ENCODE measurements at places on chromosomes 4 and X.

DNA sequence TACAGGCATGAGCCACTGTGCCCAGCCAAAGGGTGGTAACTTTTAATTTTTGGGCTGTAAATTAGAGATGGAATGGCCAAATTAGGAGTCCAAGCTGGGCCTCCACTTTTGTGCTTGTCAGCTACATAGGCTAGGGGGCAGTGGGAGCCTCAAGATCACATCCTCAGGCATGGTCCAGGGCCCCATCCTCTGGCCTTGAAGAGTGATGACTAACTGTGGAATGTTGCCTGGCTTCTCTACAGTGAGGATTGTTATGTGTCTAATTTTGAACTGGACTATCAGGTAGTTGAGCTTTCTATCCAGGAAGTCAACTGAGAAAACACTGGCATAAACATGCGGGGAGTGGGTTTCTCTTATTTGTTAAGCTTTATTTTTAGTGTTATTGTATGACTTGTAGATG, 33.0 kb downstream of the CCNG2 start:
- no peak for DNase-seq

GRCh38 chrX:70477734-70478075, 33.1 kb downstream of the DLG3 start:
- DNase-seq, result no peak

- DNase-seq, result no peak
These were observed 222.4 kb upstream of the VCX start for GRCh38 chrX:7620560-7620959.

DNA sequence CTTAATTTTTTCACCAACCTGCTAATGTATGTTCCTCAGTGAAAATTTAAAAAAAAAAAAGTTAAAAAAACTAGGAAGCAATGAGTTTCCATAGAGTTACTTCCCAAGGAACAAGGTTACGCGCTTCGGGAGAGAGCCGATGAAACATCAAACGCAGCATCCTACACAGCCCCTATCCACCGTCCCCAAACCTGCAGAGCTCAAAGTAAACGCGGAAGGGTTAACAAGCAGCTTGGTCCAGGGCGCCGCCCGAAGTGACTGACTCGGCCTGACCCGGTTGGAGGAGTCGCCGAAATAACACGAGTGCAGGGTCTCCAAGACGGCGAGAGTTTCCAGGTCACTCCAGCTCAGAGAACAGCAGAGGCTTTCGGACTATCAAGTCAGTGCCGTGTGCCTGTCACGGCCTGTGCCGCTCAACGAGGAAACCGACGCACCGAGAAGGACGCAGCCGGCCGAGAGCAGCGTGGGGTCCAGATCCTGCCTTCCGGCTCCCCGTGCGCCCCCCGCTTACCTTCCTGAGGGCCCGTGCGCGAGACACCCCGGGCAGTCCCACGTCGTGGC, 512 bp downstream of the NOP14 start:
- no peak for DNase-seq

- no peak for DNase-seq
These were observed 71.7 kb upstream of the DRD5 start for GRCh38 chr4:9709724-9710123.

- DNase-seq, result no peak
These were observed 7.2 kb downstream of the FAM53A start for GRCh38 chr4:1676605-1677525.

DNA sequence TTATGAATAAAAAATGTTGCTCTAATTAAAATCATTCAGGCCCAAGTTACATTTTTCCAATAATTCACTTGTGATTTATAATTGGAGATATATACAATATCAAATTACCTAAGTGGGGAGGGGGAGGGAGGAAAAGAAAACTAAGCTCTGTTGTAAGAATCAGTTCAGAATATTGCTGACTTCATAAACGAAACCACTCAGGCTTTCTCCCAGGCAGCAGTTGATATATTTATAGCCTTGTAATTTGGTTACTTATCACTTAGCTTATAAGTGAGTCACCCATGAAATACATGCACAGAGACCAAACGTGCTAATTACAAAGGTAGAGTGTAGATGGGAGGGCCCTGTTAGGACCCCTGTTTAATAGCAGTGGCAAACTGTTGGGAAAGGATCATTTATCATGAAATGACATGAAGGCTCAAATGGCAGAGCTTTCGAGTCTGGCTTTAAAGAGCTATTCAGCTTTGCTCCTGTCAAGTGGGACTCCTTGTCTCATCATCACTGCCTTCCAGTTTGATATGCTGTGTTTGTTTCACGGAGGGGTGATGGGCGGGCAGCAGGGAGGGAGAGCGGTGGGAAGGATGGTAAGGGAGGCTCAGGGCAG, 105.6 kb upstream of the PGRMC2 start:
- DNase-seq, result no peak

- DNase-seq, result no peak
These were observed 44.6 kb upstream of the FGFBP2 start for GRCh38 chr4:16007471-16008095.

DNA sequence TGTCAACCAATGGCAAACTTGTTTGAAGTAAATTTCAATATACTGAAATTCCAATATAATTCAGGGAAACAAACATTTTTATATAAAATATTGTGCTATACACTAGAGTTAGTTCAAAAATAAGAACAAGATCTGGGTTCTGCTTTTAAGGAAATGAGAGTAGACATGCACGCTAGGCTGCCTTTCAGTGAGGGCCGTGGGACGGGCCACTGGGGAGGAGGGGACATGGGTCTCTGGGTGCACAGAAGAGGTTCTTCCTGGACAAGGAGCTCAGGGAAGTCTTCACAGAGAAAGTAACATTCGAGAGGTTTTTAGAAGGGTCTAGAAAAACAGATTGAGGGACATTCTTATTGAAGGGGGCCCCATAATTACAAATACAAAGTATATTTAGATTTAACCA, 64.4 kb downstream of the SHROOM3 start:
- no peak for DNase-seq

GRCh38 chrX:133789829-133790228, 195.6 kb downstream of the GPC3 start:
- DNase-seq, result no peak

DNA sequence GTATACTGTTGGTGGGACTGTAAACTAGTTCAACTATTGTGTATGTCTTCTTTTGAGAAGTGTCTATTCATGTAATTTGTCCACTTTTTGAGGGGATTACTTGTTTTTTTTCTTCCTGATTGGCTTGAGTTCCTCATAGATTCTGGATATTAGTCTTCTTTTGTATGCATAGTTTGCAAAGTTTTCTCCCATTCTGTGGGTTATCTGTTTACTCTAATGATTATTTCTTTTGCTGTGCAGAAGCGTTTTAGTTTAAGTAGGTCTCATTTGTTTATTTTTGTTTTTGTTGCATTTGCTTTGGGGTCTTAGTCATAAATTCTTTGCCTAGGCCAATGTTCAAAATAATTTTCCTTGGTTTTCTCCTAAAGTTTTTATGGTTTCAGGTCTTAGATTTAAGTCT, 26.6 kb upstream of the ANTXR2 start:
- DNase-seq, result no peak

- DNase-seq, result no peak
These were observed 36.9 kb downstream of the MORC4 start for GRCh38 chrX:106963111-106963510.

GRCh38 chrX:11678158-11678557, 12.4 kb upstream of the ARHGAP6 start:
- no peak for DNase-seq

GRCh38 chr4:10018818-10019461, 2.4 kb downstream of the SLC2A9 start:
- no peak for DNase-seq

GRCh38 chr4:4480685-4481398, 61.0 kb downstream of the STX18 start:
- no peak for DNase-seq

- DNase-seq, result no peak
These were observed 384.3 kb upstream of the ACTRT1 start for GRCh38 chrX:128436397-128437103.

GRCh38 chrX:32825009-32825408, 386.3 kb downstream of the DMD start:
- DNase-seq, result no peak

- DNase-seq, result no peak
These were observed 4.4 kb downstream of the FGF5 start for GRCh38 chr4:80270868-80271267.

- DNase-seq, result no peak
These were observed 49.7 kb upstream of the NPNT start for GRCh38 chr4:105845559-105845958.

GRCh38 chr4:61375301-61375700, 175.2 kb downstream of the ADGRL3 start:
- no peak for DNase-seq

DNA sequence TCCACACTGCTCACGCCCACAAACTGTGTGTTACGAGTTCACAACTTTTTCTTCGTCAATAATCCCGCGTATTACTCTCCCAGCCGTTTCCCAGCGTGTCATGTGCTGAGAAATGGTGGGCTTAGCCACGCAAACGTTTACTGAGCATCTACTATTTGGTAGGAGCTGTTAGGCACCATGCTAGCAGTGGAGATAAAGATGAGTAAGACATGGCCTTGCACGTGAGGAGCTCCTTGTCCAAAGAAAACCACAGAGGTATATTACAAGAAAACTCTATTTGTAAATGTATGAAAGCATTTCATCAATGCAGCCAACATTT, 821 bp upstream of the TMEM128 start:
- no peak for DNase-seq

GRCh38 chr4:122686691-122687090, 45.8 kb upstream of the BBS12 start:
- no peak for DNase-seq

All from cerebellar nuclear complex (tissue), 1 donor.